ENCODE measurements at places on chromosomes 3 and 15.

- DNase-seq: no peak
Measured at GRCh38 chr15:68682330-68682729, 103.5 kb downstream of the CORO2B start.

- no peak for DNase-seq
Measured at GRCh38 chr3:2526926-2527325, 428.3 kb downstream of the CNTN4 start.

GRCh38 chr3:15199493-15200105, 6.4 kb upstream of the CAPN7 start:
- DNase-seq: no peak

GRCh38 chr3:29141918-29142275, 139.0 kb upstream of the RBMS3 start:
- no peak for DNase-seq

- peak; percentile 49 for DNase-seq
Measured at GRCh38 chr3:126781889-126782491, 78.0 kb downstream of the CHCHD6 start.

GRCh38 chr15:44591326-44591725, 54.4 kb downstream of the EIF3J start:
- no peak for DNase-seq

GRCh38 chr15:81309647-81310450, 14.1 kb downstream of the STARD5 start:
- DNase-seq: no peak

DNA sequence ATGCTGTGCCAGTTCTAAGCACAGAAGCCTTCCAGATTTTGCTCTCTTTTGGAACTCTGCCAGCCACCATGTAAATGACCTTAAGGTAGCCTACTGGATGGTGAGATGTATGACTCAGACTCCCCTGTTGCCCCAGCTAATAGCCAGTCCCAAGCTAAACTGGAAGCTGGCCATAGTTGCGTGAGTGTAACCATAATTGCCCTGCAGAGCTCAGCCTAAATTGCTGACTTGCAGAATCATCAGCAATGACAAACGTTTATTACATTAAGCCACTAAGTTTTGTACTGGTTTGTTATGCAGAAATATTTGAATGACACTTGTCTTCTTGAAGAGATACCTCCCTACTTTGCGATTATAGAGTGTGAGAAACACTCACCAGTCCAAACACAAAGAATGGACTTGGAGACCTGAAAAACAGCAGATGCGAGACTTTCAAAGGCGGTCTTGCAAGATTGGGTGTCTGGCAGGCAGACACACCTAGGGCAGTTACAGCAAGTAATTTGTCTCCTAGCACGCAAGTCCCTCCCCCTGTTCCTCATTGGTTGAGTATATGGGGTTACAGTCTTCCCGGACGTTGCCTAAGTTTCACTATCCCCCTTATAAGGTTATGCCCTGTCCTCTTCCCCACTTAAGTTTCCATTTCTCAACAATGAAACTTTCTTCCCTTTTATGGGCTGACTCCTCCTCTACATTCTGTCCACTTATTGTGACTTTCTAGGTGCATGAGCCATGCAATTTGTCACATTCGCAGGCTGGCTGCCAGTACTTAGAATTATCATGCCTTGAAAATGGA, 83.6 kb upstream of the XCR1 start:
- DNase-seq: peak; percentile 55

DNA sequence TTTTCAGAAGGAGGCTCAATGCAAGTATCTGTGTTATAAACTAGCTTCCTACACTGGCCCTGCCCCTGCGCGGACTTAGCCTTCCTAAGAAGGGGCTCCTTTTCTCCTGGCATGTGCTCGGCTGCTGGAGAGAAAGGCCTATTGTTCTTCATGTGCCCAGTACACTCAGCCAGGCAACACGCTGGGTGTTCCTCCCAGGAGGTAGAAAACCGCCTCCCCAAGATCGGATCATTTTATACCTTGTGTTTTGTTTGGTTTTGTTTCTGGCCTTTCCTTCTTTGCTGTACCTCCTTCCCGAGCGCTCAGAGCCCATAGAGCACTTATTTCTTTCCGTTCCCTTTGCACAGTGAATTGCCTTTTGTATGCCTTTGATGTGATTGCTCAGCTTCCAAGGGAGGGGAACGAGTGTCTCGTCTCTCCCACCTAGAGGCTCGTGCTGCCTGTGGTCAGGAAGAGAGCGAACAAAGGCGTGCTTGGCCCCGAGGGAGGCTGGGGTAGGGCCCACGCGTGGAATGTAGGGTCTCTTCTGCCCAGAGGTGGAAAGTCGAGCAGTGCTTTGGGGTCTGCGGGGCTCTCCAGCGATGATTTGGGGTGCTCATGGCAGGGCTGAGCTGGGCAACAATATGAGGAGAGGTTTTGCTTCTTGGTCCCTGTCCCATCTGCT, 30.0 kb downstream of the CCNL1 start:
- DNase-seq: peak; percentile 87

DNA sequence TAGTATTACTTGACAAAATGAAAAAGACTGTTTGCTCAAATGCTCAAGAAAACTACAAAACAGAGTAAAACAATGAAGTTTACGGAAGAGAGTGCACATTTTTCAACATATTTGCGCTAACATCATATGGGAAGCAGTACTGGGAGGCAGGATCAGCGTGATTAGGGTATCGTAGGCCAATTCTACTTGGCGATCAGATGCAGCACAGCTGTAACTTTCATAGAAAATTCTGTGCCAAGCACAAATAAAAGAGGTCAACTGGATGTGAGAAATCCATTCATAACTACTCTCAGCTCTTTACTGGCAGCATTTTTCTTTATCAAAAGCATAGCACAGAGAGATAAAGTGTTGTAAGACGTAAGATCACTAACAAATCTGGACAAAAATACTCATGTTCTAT, 1196.3 kb upstream of the GBE1 start:
- no peak for DNase-seq

GRCh38 chr3:24439021-24439420, 55.6 kb downstream of the THRB start:
- DNase-seq: no peak

- DNase-seq: peak; percentile 96
Measured at GRCh38 chr15:34759347-34759746, 4.5 kb upstream of the GJD2 start.

DNA sequence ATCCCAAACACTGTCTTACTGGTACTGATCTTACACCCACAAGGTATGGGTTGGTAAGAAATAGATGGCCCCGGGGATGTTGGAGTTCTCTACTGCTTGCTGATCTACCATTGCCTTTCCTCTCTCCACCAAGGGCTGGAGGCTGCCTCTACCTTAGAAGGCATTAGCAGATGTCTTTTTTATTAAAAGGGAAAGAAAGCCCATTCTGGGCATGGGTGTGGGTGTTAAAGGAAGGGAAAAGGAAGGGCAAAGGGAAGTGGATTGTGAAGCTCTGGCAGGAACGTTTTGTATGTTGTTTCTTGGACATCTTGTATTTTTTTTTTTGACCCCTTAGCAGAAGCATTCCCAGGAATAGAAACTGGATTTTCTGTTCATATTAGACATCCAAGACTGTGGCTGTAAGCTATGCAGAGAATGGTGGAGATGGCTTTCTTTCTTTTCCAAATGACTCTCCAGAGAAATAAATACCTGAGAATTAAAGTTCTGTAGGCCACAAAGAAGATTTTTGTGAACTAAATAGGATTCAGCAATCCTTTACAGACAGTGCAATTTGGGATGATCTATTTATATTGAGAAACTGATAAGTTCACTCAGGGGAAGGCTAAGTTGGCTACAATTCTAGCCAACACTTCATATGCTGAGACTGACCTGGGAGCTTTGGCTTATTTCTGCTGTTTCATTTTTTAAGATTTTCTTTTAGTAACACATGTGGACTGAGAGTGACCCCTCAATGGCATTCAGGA, 108.8 kb downstream of the TOP2B start:
- DNase-seq: no peak

DNA sequence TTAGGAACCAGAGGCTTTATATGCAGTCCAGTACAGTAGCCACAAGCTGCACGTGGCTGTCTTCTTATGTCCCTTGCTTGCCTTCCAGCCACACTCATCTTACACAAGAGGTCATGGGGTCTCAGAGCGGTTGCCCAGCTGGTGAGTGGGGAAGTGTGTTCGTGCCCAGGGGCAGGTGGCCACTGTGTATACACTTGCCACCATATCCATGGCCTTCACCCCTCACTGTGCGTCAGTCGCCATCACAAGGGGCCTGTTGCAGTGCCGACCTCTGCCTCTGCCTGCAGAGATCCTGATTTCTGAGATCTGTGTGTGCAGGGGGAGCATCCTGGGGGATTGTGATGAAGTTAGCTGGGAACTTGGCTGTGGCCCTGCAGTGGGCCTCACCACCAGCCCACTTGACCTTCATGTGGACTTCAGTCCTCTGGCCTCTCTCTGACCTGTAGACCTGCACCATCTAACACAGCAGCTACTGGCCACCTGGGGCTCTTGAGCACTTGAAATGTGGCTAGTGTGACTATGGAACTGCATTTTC, 43.1 kb upstream of the SACM1L start:
- no peak for DNase-seq

- no peak for DNase-seq
Measured at GRCh38 chr15:32683906-32684584, 33.8 kb upstream of the GREM1 start.

- no peak for DNase-seq
Measured at GRCh38 chr15:88098361-88098760, 158.2 kb downstream of the NTRK3 start.

DNA sequence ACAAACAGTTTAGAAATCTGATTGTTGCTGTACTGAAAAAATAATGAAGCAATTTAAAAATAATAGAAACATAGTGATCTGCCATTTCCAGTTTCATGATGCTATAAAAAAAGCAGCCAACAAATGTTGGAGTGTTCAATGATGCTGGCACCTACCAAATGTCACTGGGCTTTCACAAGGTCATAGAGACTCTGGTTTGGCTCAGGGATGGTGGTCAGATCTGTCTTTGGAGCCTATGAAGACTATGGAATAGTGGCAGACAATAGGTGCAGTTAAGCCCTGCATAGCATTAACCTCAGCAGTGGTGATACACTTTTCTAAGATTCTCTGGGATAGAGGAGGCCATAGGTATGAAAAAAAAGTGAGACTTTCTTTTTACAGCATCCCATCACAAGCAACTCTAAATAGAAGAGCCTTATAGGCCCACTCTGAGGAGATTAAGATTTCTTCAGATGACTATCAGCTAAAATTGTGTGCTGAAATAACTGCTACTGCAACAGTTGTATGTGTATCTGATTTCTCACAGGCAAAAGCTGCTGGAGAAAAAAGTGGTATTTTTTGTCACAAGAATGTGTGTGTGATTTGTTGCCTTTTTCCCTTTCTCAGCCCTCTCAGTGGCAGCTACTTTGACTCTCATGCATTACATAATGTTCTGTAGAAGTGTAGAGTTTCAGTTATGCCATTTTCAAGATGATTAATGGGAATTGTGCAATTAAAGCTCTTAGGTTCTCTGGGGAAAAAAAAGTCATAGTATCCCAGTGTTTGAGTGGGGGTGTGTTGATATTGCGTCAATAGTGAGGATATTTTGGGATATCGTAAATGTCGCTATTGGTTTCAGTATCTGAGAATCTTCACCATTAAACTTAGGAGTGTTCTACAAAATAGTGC, 137.4 kb downstream of the MBNL1 start:
- DNase-seq: peak; percentile 66

DNA sequence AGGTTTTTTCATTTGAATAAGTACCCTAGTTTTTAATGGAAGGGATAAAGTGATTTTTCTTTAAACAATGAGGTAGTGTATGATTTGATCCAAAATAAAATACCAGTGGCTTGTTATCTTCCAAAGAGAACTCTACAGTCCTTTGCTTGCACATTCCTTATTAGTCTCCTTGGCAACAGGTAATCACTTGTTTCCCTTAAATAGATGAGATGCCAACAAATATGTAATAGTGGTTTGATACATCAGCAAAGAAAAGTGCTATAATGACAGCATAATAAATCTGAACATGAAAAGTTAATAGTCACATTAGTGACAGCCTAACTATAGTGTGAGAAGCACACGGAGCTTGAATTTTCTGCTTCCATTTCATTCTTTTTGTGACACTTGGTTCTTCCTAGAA, 360.2 kb downstream of the ZNF385D start:
- peak; percentile 0 for DNase-seq

DNA sequence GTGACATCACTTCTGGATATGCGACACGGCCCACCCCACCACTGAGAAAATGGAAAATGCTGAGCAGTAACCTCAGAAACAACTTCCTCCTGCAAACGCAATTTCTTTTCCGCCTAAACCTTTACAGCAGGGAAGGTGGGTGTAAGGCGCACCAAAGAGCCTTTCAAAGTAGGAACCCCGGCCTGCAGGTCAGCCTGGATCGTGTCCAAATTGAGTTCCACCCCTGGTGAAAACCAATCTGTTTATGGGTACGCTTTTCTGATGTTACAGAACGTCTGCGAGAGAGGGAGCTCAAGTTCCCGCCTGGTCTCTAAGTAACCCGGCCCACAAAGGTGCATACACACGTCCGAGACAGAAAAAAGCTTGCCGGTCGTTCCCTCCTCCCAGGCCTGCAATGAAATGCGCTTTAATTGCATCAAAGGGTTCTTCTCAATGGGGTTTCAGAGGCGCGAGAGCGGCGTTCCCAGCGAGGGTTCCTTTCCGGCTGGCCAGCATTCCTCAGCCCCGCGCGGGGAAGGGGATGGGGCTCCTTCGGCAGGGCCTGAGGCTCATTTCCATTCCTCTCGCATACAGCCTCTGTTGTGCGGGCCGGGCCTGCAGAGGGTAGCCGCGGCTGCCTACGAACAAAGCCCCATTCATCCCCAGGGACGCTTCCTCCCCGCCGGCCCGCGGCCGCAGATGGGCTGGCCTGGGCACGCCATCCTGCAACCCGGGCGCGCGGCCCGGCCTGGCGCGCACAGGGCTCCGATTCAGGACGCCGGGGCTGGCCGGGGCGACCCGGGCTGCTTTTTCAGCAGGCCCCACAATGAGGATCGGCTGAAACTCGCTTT, 138.1 kb downstream of the TMCO5A start:
- DNase-seq: peak; percentile 90
